Osteocyte (in vitro differentiated cells): ENCODE measurements at places on chromosomes 1 and 21. TPM values are rescaled to one million over a fixed set of nuclear protein-coding genes. Genes with fewer than 3 reads are reported as not detected.

- no peak for DNase-seq
- no peak overlapping the region for H3K4me3 ChIP-seq
- H3K27ac ChIP-seq: peak overlapping the region; percentile 23
- H3K27me3 ChIP-seq: no peaks in the 10 kb centered on the region
- H3K4me1 ChIP-seq: peaks cover 43% of the 10 kb centered on the region
Measured at GRCh38 chr1:169119405-169119804, 12.9 kb downstream of the ATP1B1 start.

DNA sequence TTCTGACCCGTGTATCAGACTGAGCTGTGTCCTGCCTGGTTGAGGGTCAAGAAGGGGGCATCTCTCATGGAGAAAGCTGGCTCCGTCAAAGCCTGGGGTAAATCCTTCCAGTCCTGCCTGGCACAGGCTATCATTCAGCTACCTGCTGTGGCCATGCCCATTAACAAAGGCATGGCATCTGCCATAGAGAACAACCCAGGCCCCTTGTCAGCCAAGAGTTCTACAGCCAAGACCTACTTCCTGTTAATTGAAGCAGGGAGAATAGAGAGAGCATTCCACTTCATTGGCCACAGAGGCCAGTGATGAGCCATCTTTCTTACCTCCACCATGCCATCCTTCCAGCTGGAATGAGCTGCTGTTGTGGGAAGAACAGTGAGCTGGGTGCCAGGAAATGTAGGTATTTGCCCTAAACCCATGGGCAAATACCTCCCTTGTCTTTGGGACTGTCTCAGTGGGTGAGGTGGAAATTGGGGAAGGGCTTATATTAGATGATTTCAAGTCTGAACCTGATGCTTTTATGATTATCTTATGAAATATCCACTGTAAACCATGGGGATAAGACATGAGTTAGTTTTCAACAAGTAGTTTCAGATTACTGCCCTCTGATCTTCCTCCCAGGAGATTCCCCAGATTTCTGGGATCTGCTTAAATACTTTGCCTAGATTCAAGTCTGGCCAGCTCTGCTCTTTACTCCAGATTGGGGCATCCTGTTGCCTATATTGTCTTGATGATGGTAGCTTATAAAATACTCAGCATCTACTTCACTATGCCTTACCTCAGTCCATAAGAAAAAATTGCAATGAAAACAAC is 11.2 kb upstream of the KCNQ4 start:
- no peaks in the 10 kb centered on the region for H3K27me3 ChIP-seq
- peaks cover 49% of the 10 kb centered on the region for H3K36me3 ChIP-seq
- DNase-seq: no peak
- no peak overlapping the region for H3K4me3 ChIP-seq
- H3K27ac ChIP-seq: no peak overlapping the region

DNA sequence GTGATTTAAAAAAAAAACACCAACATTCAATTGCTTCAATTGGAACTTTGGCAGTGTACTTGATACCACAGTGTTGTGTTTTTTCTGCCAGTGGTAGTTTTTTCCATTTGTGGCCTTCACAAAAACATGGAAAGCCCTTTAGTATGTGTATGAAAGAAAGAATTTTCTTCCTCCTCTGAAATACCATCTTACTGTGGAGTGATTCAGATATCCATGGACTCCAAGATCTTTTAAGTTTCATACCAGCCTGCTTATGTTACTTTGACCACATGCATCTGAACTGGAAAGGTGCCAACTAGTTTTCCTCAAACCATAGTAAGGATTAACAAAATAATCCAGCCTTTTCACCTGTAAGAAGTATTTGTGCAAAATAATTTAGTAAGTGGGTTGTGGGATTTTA is 3.4 kb downstream of the PPP2R5A start:
- H3K27me3 ChIP-seq: no peaks in the 10 kb centered on the region
- DNase-seq: no peak
- H3K4me1 ChIP-seq: peaks cover 43% of the 10 kb centered on the region

DNA sequence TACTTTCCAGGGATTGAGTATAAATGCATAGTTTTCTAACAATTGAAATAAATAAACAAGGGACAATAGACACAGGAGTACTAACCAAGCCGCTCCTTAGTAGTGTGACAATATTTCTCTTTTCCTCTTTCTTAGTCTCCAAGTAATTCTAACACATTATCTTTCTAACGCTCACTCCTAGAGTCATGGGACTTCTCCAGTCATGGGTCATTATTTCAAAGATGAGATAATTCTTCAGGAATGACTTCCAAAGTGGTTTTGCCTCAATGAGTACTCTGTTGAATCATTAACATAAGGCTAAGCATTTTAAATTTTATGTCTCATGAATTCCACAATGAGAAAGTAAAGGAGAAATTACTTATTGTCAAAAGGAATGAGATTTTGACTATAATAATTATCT is 605.8 kb upstream of the ADAMTS5 start:
- no peak for DNase-seq
- peaks cover 46% of the 10 kb centered on the region for H3K4me1 ChIP-seq
- peaks cover 2% of the 10 kb centered on the region for H3K36me3 ChIP-seq
- no peak overlapping the region for H3K4me3 ChIP-seq
- H3K27ac ChIP-seq: peak overlapping the region; percentile 96
- no peaks in the 10 kb centered on the region for H3K27me3 ChIP-seq

- H3K27me3 ChIP-seq: no peaks in the 10 kb centered on the region
- no peaks in the 10 kb centered on the region for H3K36me3 ChIP-seq
- DNase-seq: no peak
- H3K27ac ChIP-seq: peak overlapping the region; percentile 54
- peak overlapping the region; percentile 79 for H3K4me3 ChIP-seq
Measured at GRCh38 chr1:6391951-6392808, 1.4 kb downstream of the ACOT7 start.

GRCh38 chr21:45827302-45827692 is 154.3 kb upstream of the COL6A1 start:
- H3K36me3 ChIP-seq: no peaks in the 10 kb centered on the region
- peaks cover 7% of the 10 kb centered on the region for H3K27me3 ChIP-seq
- H3K27ac ChIP-seq: no peak overlapping the region
- DNase-seq: peak; percentile 23
- peaks cover 10% of the 10 kb centered on the region for H3K4me1 ChIP-seq

GRCh38 chr1:175043824-175044223 is 20.6 kb upstream of the MRPS14 start:
- no peak overlapping the region for H3K27ac ChIP-seq
- H3K4me3 ChIP-seq: no peak overlapping the region
- H3K27me3 ChIP-seq: no peaks in the 10 kb centered on the region
- peaks cover 18% of the 10 kb centered on the region for H3K4me1 ChIP-seq
- no peak for DNase-seq
- H3K36me3 ChIP-seq: no peaks in the 10 kb centered on the region

DNA sequence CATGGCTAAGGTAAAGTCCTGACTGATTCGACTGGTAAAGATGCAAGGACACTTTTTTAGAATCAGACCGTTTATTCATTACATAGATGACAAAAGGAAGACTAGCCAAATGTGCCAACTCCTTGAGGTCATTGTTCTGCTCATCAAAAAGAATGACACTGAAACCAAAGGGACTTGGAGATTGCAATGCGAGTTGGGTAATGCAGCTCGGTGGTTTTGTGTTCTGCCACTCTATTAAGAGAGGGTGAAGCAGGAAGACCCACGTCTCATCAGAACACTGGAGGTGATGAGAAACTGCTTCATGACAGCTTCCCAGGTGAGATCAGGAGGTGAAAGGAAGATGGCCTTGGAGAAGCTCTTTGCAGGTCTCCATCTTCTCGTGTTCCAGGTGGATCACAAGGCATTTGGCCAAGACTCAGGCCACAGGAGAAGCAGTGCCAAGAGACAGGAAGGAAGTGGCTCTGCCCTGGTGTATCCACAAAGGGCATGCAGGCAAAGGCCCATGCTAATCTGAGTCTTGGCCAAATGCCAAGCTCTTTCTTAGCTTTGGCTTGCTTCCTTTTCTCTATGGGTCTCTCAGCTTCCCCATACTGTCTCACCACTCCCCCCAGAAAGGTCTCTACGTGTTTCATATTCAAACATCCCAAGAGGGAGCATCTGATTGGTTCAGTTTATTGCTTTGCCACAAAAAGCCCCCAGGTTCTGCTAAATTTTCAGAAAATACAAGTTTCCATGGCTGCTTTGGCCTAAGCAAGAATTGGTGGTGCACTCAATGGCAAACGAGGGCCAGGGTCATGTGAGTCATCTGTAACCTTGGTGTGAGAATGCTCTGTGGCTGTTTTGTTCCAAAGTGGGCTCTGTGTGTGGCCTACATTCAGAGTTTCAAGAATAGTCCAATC is 5.7 kb upstream of the CCT8 start:
- H3K4me3 ChIP-seq: no peak overlapping the region
- peaks cover 3% of the 10 kb centered on the region for H3K27me3 ChIP-seq
- no peak for DNase-seq
- no peaks in the 10 kb centered on the region for H3K36me3 ChIP-seq
- no peak overlapping the region for H3K27ac ChIP-seq

DNA sequence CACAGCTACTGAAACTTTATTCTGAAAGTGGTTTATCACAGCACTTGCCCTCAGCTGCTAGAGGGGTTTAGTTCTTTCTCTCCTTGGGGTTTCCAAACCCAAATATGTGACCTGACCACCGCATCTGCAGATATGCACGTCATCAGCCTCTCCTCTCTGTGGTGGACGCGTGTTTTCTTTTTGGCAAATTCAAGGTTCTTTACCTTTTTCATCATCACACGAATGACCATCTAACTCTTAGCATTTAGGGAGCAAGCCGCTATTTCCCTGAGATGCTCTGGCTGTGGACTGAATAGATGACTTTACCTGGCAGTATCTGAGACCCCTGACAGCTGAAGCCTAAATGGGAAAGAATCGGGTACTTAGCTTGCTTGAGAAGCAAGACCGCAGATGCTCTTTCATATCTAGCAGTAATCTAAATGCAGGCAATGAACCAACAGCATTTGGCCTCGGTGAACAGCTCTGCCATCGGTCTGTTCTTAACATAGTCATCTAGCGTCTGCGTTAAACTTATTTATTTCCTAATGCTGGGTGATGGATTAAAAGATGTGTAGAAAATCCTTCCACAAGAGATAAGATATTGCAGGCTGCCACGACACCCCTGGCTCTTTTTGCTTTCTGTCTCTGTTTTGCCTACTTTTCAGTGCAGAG is 463.4 kb downstream of the CAMTA1 start:
- peaks cover 2% of the 10 kb centered on the region for H3K27me3 ChIP-seq
- DNase-seq: peak; percentile 8
- H3K27ac ChIP-seq: no peak overlapping the region
- H3K4me3 ChIP-seq: no peak overlapping the region
- H3K4me1 ChIP-seq: no peaks in the 10 kb centered on the region

GRCh38 chr1:155929057-155929456 is 5.2 kb downstream of the KHDC4 start:
- no peaks in the 10 kb centered on the region for H3K27me3 ChIP-seq
- DNase-seq: no peak
- H3K4me3 ChIP-seq: no peak overlapping the region
- H3K27ac ChIP-seq: no peak overlapping the region
- peaks cover 27% of the 10 kb centered on the region for H3K4me1 ChIP-seq
- H3K36me3 ChIP-seq: peaks cover 43% of the 10 kb centered on the region

DNA sequence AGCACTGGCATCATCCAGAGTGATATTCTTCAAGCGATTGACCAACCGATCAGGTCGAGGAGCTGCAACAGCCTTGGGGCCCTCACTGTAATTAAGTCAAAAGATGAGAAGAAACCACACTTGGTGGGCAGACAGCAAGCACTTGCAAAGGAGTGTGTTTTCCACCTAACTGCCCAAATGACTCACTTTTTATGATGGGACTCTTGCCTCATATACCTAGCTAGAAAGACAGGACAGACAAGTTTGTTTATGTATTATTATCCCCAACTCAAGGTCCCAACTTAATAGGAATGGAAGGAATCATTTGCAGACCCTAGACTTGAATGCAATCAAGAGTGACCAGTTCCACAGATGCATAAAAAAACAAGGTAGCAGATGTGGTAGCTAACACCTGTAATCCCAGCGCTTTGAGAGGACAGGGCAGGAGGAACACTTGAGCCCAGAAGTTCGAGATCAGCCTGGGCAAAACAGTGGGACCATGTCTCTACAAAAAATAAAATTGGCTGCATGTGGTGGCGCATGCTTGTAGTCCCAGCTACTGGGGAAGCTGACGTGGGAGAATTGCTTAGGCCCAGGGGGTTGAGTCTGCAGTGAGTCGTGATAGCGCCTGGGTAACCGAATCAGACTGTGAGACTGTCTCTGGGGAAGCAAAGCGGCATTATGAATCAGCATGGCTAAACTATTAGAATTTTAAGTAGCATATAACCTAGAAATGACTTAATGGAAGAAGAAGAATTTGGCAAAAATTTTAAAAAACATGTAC is 2.3 kb upstream of the NRAS start:
- DNase-seq: no peak
- peaks cover 44% of the 10 kb centered on the region for H3K36me3 ChIP-seq
- H3K4me1 ChIP-seq: peaks cover 24% of the 10 kb centered on the region
- H3K4me3 ChIP-seq: no peak overlapping the region
- no peaks in the 10 kb centered on the region for H3K27me3 ChIP-seq

DNA sequence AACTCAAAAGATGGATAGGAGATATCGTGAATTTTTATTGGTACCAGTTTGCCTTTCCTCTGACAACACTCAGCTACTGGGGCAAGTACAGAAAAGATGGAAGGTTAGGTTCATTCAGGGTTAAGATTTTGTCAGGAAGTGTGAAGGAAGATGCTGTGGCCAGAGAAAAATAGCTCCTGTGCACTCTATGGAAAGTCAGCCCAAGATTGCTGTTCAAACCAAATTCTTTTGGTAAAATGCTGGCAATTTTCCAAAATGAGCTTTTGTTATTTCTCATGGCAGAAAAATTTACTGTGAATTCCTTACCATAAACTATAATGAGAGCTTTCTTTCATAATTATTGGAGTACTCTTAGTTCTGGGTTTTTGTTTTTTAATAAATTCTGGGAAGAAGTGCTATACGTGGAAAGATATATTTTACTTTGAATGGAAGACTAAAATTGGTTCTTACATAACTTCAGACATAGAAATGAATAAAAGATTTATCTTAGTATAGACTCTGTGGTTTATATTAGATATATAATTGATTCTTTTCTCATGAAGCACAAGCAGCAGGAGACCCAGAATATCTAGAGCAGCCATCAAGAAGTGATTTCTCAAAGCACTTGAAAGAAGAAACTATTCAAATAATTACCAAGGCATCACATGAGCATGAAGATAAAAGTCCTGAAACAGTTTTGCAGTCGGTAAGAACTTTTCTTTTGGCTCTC is 112.2 kb downstream of the USP25 start:
- H3K4me1 ChIP-seq: peaks cover 6% of the 10 kb centered on the region
- DNase-seq: no peak
- peaks cover 10% of the 10 kb centered on the region for H3K36me3 ChIP-seq

DNA sequence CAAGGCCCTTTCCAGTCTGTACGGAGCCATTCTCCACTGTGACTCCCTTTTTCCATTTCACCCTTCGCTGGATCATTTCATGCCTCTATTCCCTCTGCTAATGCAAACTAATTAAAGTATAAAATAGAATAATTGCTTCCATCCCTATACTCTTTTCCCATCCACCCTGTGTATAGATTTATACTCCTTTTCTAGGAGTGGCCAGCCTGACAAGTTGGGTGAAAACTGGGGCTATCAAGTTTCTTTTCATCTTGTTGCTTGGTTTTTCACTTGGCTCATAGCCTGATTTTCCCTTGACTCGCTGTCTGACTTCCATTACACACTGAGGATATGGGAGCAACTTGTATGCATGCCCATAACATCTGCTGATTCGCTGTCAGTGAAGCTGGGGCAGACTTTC is 107.0 kb downstream of the PLXNA2 start:
- H3K27ac ChIP-seq: no peak overlapping the region
- DNase-seq: no peak
- H3K4me1 ChIP-seq: peaks cover 51% of the 10 kb centered on the region
- H3K27me3 ChIP-seq: no peaks in the 10 kb centered on the region
- no peak overlapping the region for H3K4me3 ChIP-seq
- H3K36me3 ChIP-seq: peaks cover 5% of the 10 kb centered on the region

LENEP gene
- not detected in 2 replicates for total RNA-seq

CDCP2 gene
- total RNA-seq: not detected in 2 replicates

CFAP107 gene
- not detected in 2 replicates for total RNA-seq

LAMC2 gene
- 3.5 and 3.6 TPM in 2 replicates for total RNA-seq

AIM2 gene
- not detected in 2 replicates for total RNA-seq

LCA5L gene
- 1.1 and 1.4 TPM in 2 replicates for total RNA-seq

TMCO1 gene
- 101 and 103 TPM in 2 replicates for total RNA-seq

KRTAP12-2 gene
- total RNA-seq: not detected in 2 replicates
